ENCODE measurements at places on chromosomes 6 and 20.

- DNase-seq: no peak
These were observed 198.4 kb downstream of the HAO1 start for GRCh38 chr20:7741866-7742265.

DNA sequence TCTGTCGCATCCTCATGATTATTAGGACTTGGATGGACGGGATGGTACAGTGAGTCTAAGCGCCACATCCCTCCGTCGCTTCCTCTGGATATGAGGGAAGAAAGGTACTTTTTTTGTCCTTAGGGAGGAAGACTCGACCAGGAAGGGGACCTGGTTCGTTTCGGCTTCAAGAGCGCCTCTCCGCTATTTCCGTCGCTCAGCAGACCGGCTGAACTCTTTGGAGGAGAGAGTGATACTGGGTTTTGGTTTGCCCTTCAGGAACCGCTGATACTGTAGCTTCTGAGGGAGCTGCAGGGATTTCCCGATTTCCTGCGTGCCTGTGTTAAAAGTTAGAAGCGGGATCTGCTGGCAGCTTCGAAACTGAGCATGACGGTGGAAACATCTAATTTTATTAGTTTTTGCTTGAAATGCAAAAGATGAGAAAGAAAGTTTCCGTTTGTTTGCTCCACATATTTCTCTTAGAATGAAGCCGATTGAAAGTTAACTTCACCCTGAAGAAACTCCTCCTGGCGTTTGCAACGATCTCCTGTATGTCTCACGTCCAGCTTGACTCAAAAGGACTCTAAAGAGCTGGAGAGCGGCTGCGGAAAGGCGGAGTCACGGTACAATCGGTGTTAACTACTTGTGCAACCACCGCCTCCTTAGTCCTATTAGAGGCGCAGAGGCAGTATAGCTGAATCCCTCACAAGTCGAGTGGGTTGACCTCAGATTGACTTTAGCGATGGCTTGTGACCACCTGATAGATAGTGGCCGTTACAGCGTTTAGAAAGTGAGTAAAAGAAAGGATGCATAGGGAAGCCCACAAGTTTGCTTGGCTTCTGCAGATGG lies 129.4 kb downstream of the TRIM27 start:
- DNase-seq: no peak

GRCh38 chr6:44772838-44773237 lies 385.3 kb downstream of the CDC5L start:
- DNase-seq: no peak

DNA sequence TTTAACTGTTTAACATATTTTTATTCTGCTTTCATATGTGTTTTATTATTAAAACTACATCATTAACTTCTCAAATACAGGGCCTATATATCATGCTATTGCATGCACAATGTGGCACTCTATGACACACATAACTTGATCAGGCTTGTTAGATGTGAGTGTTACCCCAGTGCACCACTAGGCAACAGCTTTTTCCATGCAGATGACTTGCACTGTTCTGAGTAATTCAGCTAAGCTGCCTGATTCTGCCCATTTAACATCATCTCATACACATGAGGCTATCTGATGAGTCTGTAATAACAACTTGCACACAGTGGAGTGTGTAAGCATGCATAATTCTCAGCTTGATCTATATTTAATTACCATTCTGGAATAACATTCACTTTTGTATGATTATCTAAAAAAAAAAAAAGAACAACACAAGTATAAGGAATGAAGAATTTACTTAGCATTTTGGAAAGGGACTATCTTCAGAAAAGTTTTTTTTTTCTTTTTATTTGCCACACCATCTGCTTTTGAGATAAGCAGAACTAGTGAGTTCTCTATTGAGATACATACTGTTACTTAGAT lies 83.1 kb downstream of the GRM1 start:
- DNase-seq: no peak

GRCh38 chr6:159308198-159308597 lies 139.0 kb downstream of the FNDC1 start:
- no peak for DNase-seq

GRCh38 chr6:41088451-41088850 lies 15.7 kb downstream of the NFYA start:
- DNase-seq: no peak

- no peak for DNase-seq
These were observed 159.3 kb downstream of the WDR27 start for GRCh38 chr6:169542491-169542890.

DNA sequence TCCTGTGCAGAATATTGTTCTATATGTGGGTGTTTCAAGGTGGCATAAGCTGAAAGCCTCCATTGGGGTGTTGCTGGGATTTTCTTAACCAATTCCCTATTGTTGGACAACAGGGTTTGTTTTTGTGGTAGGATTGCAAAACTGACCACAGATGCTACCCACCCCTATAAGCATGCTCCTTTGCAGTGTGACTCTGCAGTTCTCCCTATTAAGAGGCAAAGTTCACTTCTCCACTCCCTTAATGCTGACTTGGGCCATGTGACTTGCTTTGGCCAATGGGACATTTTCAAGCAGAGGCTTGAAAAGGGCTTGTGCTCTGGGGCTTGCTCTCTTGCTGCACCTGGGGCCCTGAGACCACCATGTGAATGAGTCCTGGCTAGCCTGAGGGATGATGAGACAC lies 8.5 kb upstream of the ANGPT4 start:
- no peak for DNase-seq

GRCh38 chr6:160004018-160004417 lies 35.1 kb downstream of the IGF2R start:
- DNase-seq: no peak

DNA sequence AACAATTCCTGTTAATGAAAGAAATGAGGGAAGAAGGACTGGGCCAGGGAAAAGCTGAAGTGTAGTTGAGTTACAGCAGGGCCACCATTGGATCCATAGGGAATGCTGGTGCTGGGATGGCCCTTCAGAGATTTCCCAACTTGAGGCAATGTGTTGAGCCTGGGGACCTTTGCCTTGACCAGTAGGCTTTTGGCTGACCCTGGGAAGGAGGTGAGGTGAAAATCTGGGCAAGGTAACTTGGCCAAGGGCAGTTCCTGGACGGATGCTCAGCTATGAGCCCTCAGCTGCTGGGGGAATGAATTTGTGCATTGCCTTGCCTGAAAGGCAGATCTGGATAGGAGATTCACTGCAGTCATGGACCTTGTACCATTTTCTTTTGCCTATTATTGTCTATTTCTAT lies 20.4 kb downstream of the UTRN start:
- DNase-seq: no peak

- DNase-seq: no peak
These were observed 4.2 kb downstream of the SYNDIG1 start for GRCh38 chr20:24473435-24474223.

All from activated CD4-positive, alpha-beta T cell treated with anti-CD3 and anti-CD28 coated beads for 4 hours (primary cell).